ENCODE measurements at places on chromosomes 5 and 9. TPM values are rescaled to one million over a fixed set of nuclear protein-coding genes. Genes with fewer than 3 reads are reported as not detected.

DBH gene
- not detected for total RNA-seq

FAM163B gene
- total RNA-seq = not detected

CCNJL gene
- total RNA-seq = 0.38 TPM

IFNB1 gene
- not detected for total RNA-seq

TYRP1 gene
- not detected for total RNA-seq

PCDHAC1 gene
- total RNA-seq = not detected

PCDHB14 gene
- total RNA-seq = 2.9 TPM

DNA sequence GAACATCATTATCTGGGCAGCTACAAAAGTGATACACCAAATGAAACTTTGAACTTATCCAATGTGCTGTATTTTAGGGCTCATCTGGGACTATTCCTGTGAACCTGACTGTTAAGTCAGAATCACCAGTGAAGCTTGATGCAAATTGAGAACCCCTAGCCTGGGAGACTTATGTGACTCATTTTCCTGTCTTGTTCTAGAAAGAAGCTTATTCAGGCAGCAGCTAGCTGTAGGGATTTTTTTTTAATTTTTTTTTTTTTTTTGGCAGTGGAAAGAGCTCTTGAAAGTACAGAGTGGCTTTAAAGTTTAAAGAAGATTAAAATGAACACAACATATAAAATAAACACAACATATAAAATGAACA, 81.1 kb upstream of the TNFAIP8 start:
- no peak for DNase-seq

DNA sequence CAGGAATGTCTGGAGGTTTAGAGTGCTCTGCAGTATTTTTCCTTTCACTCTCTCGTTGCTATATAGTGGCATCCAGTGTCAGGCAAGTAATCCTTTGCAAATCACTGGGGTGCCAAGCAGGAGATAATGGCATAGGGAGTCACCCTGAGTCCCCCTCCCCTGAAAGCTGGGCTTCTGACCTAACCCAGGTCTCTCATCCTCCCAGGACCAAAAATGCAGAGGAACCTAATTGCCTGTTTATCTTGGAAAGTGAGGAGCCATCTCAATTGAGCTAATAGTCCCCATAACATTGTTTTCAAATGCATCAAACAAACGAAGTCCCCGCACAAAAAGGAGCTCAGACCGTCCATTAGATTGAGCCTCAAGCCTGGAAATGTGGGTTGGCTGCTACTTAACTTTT, 368.0 kb upstream of the IRX2 start:
- DNase-seq = no peak

GRCh38 chr9:125088752-125089151, 54.6 kb downstream of the SCAI start:
- no peak for DNase-seq

DNA sequence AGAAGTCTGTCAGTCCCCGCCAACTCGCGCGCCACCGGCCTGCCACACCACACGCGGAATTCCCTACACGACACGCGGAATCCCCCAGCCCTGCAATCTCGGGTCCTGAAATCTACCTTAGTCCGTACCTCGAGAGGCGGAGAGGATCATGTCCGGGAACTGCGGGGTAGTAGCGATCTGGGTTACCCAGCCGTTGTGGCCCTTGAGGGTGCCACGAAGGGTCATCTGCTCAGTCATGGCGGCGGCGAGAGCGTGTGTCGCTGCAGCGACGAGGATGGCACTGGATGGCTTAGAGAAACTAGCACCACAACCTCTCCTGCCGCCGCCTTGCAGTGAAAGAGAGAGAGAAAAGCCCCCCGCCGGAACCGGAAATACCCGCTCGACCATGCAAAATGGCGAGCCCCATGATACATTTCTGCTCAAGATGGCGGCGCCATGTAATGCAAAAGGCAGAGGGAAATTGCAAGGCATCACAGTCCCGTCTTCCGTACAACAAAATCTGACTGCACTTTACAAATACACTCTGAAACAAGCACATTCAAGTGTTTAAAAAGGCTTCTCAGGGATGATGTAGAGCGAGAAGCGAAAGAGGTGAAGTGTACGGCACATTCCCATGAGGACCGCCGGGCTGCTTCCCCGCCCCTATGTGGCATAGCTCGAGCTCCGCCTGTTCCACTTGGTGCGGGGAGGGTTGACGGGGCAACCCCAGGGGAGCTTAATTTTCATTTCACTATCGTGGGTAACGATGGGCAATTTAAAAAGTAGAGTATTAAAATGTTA, at the start of gene RACK1:
TSS of gene RACK1 (minus strand) at position 343 of the 780 bp plus-strand sequence. CDS start at position 237, 106 bp downstream.
- no peak for DNase-seq

DNA sequence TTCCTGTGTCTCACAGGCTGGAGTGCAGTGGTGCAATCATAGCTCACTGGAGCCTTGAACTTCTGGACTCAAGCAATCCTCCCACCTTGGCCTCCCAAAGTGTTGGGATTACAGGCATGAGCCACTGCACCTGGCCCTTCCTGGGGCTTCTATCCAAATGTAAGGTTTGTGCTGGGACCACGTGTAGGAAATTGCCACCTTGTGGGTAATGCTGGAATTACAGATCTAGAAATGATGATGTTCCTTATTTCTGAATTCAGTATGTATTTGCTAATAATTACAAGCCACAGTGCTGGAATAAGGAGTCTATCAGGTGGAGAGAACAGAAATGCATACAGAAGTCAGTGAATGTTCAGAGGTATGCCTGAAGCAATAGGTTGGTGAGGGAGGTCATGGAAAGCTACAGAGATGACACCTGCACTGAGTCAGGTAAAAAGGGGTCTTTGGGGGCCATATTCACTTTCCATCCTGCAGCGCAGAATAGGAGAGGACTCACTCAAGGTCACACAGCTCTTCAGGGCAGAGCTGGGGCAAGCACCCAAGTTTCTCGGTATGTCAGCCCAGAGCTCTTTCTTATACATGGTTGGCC, 8.8 kb upstream of the IGFBPL1 start:
- DNase-seq = no peak

DNA sequence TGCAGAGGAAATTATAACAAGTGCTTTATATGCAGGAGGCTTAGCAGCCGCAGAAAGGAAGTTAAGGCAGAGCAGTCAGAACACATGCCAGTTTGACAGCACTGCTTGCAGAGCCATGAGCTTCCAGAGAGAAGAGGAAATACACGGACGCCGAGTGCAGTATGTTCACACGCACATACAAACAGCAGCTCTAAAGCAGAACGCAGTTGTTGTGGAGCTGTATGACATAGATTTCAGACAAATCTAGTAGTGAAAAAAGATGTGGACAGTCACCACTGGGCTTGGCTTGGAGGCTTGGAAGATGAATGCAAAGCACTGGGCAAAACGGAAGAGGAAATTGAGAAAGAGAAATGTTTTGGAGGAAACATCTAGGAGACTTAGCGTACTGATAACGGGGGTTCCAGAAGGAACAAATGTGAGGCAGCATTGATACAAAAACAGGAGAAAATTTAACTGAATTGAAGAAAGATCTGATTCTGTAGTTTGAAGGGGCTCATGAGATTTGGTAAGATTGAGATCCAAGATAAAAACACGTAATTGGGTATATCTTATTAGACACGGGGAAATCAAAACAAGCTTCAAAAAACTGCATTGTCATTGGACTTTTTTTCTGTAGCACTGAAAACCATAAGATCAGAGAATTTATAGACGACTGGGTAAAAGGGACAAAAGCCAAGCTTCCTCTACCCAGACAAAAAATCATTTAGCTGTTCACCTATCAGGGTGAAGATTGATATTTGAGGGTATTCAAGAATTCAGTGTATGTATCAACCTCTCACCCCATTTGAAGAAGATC, 19.6 kb upstream of the ROPN1L start:
- no peak for DNase-seq

GRCh38 chr9:107280543-107280942, 2.5 kb upstream of the RAD23B start:
- DNase-seq = no peak

- DNase-seq = no peak
These were observed 11.1 kb downstream of the LCP2 start for GRCh38 chr5:170286386-170286925.

DNA sequence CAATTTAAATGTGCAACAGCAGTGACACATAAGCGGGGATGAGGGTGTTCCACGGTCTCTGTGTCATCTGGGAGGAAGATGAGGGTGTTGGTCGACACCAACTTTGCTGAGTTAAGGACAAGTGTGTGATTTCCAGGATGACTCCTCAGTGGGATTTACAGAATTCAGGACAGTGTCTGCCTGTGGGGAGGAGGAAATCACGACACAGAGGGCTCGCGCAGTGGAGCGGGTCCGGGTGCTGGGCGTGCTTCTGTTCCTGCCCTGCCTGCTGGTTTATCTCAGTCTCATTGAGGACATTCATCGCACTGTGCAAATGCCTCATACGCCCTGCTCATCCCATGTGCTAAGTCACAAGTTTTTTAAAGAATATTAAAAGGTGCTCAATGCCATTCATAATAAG, 73.7 kb upstream of the ADAMTS2 start:
- DNase-seq = no peak

GRCh38 chr9:35808433-35808832, 3.6 kb downstream of the SPAG8 start:
- no peak for DNase-seq

DNA sequence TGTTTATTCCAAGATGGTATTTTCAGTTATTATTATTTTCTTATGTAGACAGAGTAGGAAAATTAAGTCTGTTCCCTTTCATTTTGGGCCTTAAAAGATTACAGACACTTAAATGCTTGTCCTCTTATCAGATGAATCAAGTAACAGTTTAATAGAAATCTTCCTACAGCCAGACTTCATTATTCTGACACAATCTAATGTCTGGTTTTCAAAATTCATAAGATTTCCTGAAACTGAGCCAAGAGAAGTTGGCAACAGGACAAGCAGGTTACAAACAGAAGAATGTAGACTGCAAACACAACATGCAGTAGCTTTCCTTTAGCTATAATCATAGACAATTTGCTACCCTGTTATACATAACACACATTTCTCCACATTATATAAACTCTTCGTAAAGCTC, 130.5 kb downstream of the FBXL17 start:
- no peak for DNase-seq

DNA sequence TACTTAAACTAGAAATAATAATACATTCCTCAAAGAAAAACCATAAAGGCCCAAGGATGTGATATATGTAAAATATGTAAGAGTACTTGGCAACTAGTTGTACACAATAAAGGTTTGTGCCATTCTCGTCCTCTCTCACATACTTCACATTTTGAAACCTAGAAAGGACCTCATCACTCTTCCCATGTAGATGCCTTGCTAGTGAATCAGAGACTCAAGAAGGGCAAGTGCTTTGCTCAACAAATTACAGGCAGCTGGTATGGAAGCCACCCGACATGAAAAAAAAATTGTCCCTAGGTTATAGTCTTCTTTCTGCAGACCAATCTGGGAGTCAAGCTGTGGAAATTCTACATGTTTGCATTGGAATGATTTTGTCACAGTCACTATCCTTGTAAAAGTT, 31.7 kb downstream of the ADRB2 start:
- DNase-seq = no peak

DNA sequence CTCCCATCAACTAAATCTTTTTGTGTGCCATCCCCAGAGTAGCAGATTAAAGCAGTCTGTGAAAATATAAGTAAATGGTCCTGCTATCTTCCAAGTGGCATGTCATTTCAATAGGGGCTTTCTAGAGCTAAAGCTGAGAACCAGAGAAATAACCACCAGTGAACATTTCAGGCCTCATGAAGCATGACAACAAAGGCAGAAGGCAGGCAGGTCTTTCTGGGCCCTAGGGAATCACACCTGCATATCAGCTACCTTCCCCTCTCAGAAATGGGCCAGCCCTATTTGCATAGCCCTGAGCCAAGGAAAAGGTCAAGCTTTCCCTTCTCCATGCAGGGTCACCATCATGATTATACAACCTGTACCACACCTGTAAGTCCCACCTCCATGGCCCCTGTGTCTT, 205.3 kb downstream of the DEPDC1B start:
- no peak for DNase-seq

DNA sequence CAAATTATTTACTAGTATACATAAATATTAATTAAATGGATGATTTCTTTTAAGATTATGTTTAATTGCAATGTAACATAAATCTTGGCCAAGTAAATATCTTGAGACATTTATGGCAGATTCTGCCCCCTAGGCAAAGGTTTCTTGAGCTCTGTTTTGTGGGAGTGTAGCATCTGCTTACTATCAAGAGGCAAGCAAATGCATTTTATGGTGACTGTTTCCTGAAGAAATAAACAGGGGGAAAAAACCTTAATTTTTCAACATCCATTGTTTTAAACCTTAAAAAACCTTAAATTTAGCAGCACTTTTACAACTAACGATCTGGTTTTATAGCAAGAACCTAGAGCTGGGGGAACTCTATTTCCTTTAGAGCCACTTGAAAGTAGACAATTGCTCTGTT, 25.7 kb upstream of the FREM1 start:
- no peak for DNase-seq
